Stimulated activated CD4-positive, alpha-beta T cell treated with anti-CD3 and anti-CD28 coated beads, Interleukin-2, amount 100 ng/mL, for 48 hours (primary cell): ENCODE measurements at places on chromosomes 11 and 22.

GRCh38 chr11:46948378-46949131 is 12.0 kb downstream of the CSTPP1 start:
- DNase-seq: no peak

GRCh38 chr11:10653946-10654810 is 39.4 kb downstream of the IRAG1 start:
- DNase-seq: peak; percentile 18

GRCh38 chr11:130637566-130637965 is 189.1 kb downstream of the ADAMTS15 start:
- DNase-seq: no peak

- no peak for DNase-seq
Observed at GRCh38 chr11:86416494-86416893, 41.8 kb downstream of the CCDC81 start.
